ENCODE measurements at places on chromosomes 11 and 22.
A peak's percentile ranks its signal among the peaks of the same experiment; 100 is the strongest.

GRCh38 chr22:24554313-24555164, at the start of gene GUCD1:
TSS of gene GUCD1 (minus strand) at chr22:24555138. CDS start at chr22:24554991, 147 bp downstream.
- DNase-seq: no peak

GRCh38 chr11:122853971-122854446, 15.7 kb downstream of the CRTAM start:
- peak; percentile 64 for DNase-seq

DNA sequence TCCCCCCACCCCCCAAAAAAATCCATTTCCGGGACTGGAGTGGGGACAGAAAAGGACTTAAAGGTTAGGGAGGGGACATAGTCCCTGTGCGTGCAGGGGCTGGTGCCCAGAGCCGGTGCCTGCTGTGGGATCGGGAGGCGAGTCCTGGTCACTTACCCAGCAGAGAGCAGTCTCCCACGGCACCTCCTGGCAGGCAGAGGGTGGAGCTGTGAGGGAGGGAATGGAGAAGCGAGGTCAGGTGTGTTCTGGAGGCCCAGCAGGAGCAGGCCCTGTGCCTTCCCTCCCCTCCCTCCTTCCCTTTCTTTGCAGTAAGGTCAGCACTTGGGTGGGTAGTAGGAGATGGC, 28.4 kb downstream of the SHANK3 start:
- DNase-seq: no peak

GRCh38 chr11:88246696-88247095, 71.5 kb upstream of the RAB38 start:
- DNase-seq: peak; percentile 48

- no peak for DNase-seq
Observed at GRCh38 chr11:36122671-36123070, 166.6 kb downstream of the COMMD9 start.

GRCh38 chr22:19201869-19202798, 23.6 kb upstream of the SLC25A1 start:
- no peak for DNase-seq

GRCh38 chr11:62463121-62463542, 44.3 kb downstream of the SCGB1A1 start:
- DNase-seq: no peak

DNA sequence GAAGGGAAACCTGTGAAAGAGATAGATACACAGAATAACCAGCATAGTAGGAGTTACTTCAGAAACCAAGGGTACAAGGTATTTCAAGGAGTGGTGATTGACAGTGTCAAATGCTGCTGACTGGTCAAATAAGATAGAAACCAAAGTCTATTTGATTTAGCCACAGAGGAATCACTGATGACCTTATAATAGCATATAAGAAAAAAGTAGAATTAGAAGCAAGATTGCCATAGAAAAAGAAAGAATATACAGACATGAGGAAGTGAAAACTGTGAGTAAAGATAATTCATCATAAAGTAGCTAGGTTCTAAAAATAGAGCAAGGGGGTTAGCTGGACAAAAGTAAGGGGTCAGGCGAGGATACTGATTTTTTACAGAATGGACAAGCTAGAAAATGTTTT, 14.2 kb downstream of the ZBTB44 start:
- DNase-seq: no peak

DNA sequence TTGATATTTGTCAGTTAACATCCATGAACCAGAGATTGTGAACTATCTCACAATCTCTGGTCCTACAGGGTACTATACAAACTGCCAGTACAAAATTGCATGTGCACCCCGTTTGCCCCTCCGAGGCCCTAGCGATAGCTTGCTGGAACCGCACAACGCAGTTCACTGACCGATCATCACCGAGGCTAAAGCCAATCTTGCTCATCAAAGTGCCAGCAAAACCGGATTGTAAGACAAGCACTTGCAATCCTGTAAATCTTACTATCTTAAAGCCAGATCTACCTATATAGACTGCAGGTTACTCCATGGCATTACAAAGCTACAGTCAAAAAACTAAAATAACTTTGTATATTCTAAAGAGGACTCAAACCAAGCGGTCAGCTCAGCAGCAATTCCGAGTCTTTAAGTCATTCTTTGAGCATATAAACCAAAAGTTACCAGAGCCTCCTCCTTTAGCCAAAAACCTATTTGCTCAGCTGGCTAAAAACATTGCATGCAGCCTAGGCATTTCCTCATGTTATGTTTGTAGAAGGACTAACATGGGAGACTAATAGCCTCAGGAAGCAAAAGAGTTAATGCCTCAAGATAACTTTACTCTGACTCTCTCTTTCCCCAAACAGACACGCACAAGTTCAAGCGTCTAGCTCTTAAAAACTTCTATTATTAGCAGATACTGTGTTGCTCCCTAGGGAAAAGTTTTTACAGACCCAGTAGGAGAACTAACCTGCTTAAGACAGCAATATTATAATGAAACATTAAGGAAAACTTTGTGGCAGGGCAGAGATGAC, 30.7 kb upstream of the CPT1A start:
- no peak for DNase-seq

DNA sequence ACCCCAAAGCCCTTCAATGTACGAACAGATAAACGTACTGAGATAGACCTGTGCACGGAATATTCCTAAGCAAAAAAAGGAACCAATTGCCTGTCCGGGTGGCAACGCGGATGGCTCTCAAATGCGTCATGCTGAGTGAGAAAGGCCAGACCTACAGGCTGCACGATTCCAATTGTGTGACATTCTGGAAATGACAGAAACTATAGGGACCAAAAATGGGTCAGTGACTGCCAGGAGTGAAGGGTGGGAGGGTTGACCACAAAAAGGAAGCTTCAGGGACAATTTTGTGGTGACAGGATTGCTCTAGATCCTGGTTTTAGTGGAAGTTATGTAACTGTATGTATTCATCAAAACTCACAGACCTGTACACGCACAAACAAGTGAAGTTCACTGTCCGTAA, 24.0 kb upstream of the SYT8 start:
- DNase-seq: no peak

DNA sequence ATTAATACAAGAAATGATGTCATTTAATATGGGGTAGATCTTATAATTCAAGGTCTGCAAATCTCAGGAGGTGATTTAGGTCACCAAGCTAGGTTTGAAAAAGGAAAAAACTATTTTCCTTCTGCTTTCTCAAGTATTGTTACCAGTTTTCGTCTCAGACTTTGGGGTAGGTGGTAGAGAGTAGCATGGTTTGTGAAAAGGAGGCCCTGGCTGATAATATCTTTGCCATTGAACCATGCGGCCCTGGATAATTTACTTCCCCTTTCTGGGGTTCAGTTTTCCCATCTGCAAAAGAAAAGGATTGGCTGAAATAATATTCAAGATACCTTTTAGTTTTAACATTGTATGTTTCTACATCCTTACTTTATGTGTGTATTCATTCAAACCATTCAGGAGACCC, 92.1 kb downstream of the WNT11 start:
- DNase-seq: no peak

GRCh38 chr22:33952776-33953175, 32.5 kb upstream of the LARGE1 start:
- no peak for DNase-seq

DNA sequence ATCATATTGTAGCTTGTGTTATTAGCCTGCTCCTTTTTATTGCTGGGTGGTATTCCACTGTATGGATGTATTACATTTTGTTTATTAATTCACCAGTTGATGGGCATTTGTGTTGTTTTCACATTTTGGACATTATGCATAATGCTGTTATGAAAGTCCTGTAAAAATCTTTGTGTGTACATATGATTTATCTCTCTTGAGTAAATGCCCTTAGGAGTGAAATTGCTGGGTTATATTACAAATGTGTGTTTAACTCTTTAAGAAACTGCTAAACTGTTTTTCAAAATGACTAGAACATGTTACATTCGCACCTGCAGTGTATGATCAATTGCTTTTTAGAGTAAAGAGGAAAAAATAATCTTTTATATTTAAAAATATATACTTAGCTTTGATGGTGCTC, 54.4 kb upstream of the TP53I11 start:
- DNase-seq: no peak

DNA sequence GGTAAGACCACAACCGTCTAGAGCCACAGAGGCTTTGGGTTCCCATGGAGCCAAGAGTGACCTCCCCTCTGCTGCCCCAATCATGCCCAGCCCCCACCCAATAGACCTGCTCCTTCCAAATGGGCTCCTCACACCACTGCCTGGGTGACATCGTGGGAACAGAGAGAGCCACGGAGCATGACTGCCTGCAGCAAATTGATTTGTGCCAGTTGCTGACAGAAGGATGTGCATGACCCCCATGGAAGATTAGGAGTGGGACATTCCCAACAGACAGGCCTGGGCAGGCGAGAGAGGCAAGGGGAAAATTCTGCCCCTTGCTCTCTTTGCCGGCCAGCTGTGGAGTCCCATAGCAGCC, 88.5 kb downstream of the TENM4 start:
- DNase-seq: no peak

GRCh38 chr11:64490562-64491216, 100.3 kb upstream of the SLC22A12 start:
- DNase-seq: no peak

GRCh38 chr11:122656073-122656630, 630 bp downstream of the UBASH3B start:
- no peak for DNase-seq

- no peak for DNase-seq
Observed at GRCh38 chr11:117931971-117932370, 2.8 kb upstream of the TMPRSS13 start.

- DNase-seq: no peak
Observed at GRCh38 chr11:59012398-59013265, 73.3 kb downstream of the GLYATL1 start.

- DNase-seq: no peak
Observed at GRCh38 chr11:94315664-94316063, 11.3 kb downstream of the IZUMO1R start.

GRCh38 chr11:12631651-12632050, 42.6 kb upstream of the TEAD1 start:
- no peak for DNase-seq

DNA sequence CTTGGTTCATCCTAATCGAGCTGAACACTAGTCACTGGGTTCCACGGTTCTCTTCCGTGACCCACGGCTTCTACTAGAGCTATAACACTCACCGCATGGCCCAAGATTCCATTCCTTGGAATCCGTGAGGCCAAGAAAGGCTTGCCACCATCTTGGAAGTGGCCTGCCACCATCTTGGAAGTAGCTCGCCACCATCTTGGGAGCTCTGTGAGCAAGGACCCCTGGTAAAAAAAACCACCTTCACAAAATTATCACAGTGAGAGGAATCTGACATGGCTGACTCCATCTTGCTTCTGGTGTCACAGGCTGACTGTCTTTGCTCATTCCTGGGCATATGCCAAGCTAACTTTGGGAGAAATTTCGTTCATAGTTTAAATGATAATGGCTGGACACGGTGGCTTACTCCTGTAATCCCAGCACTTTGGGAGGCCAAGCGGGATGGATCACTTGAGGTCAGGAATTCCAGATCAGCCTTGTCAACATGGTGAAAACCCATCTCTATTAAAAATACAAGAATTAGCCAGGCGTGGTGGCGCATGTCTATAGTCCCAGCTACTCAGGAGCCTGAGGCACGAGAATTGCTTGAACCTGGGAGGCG, 18.9 kb upstream of the KCTD14 start:
- no peak for DNase-seq

- no peak for DNase-seq
Observed at GRCh38 chr22:38696606-38697424, 3.9 kb downstream of the JOSD1 start.

DNA sequence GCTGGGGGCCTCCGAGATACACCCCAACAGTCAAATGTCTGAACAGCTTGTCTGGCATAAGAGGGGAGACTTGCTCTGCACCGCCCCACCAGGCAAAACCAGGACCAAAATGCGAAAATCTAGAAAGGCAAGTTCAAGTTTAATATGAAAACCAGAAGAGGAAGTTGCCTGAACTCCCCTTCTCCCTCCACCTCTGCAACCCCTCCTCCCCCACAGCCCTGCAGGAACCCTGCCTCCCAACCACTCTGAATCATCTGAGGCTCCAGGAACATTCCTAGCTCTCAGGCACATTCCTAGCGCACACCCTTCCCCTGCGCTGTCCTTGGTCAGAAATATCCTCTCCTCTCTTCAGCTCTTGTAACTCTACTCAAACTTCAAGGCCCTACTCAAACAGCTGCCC, 36.7 kb downstream of the ISX start:
- no peak for DNase-seq

DNA sequence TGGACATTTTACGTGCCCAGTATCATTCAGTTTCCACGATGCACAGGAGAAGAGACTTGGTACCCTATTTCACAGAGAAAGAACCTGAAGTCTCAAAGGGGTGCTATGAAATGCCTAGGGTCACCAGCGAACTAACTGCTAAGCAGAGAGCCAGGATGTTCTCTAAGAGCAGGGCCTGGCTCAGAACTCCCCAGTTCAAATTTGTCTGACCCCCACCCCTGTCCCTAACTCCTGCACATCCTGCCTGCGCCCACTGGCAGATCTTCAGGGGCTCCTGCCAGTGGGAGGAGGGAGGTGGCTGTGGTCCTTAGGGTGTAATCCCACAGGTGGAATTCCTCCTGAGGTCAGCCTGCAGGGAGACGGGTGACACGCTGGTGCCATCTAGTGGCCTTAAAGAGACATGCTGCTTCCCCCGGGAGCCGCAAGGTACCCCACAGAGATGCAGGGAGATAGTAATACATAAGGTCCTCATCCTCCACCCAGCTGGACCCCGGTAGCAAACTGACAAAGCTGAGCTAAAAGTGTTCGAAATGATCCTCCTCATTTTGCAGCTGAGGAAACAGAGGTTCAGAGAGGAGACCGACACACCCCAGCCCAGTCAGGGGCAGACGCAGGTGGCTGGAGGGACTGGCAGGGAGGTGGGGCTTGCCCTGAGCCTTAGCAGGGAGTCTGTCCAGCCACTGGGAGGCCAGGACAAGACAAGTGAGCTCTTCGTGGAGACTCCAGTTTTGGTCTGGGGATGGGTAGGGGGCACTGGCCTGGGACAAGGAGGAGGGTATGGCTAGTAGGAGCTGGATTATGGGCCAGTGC, 34.1 kb downstream of the MB start:
- DNase-seq: no peak
